ENCODE measurements at places on chromosomes 12 and 14. TPM values are rescaled to one million over a fixed set of nuclear protein-coding genes. Genes with fewer than 3 reads are reported as not detected.

Gene PLCZ1
- total RNA-seq, result not detected

Gene FAM90A1
- not detected for total RNA-seq

Gene TAS2R7
- total RNA-seq, result not detected

Gene SERPINA3
- total RNA-seq, result not detected

Gene KSR2
- total RNA-seq, result 2.8 TPM

GRCh38 chr12:62813031-62813829 lies 121.7 kb downstream of the PPM1H start:
- DNase-seq, result no peak

DNA sequence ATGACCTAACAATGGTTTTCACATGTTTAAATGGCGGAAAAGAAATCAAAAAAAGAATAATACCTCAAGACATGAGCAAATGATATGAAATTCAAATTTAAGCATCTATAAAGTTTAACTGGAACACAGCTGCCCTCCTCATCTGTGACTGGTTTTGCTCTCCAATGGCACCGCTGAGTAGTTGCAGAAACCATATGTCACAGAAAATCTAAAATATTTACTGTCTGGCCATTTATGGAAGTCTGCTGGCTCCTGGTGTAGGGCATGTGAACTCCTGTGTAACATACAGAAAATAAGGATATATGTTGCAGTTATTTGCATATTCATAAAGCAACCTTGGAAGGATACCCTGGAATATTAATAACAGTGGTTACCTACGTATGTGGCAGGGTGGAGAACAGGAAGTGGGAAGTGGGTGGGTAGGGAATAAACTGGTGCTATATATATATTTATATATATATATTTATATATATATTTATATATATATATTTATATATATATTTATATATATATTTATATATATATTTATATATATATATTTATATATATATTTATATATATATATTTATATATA lies 48.4 kb downstream of the LTBP2 start:
- DNase-seq, result no peak

- DNase-seq, result no peak
Observed at GRCh38 chr12:526089-526488, 66.3 kb downstream of the B4GALNT3 start.

- no peak for DNase-seq
Observed at GRCh38 chr14:59069163-59069854, 119.2 kb upstream of the DAAM1 start.

- DNase-seq, result no peak
Observed at GRCh38 chr12:78406213-78406612, 458.4 kb upstream of the SYT1 start.

DNA sequence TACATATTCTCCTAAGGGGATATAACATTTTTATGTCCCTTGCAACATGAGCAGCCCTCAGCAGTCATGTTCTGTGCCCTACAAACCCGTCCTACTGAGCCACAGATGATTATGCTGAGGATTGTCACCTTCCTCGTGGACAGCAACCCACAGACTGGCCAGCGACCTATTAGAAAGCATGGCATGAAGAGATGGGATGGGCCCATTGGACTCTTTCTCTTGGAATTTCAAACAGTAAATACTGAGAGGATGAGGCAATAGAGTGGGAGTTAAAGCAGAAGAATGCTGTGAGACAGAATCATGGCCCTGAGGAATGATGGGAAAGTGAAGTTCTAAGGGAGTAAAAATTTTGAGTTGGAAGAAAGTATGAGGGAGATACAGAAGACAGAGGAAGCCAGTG lies 149.9 kb upstream of the BTG1 start:
- no peak for DNase-seq

- no peak for DNase-seq
Observed at GRCh38 chr12:79482921-79483320, 207.8 kb downstream of the PAWR start.

DNA sequence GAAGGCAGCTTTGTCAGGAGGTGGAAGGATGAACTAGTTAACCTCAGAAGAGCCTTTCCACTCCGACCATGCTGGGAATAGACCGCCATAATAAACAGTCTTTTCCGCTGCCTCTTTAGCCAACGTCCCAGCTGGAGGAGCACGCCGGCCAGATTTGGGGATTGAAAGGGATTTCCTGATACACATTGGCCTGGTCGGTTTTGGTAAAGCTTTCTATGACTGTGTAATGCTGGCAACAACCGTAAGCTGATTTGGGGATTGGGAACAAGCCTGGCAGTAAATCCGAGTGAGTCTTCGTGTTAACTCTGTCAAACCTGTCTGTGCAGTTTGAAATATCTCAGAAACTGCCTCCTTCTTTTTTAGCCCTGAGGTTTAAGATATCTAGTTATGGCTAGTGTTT lies 87.0 kb downstream of the DAD1 start:
- DNase-seq, result peak; percentile 39
